ENCODE measurements at places on chromosomes 16 and 17. TPM values are rescaled to one million over a fixed set of nuclear protein-coding genes. Genes with fewer than 3 reads are reported as not detected.

Gene MEIOB
- 1.8 TPM for total RNA-seq

Gene HS3ST3B1
- total RNA-seq, result 1.8 TPM

Gene ITGB4
- total RNA-seq, result 4.4 TPM

Gene ABCC3
- total RNA-seq, result 0.46 TPM

Gene OR1F1
- total RNA-seq, result 0.69 TPM

Gene ZNF785
- total RNA-seq, result 21.2 TPM

Gene MYH2
- under 0.01 TPM for total RNA-seq

Gene ADAD2
- 0.23 TPM for total RNA-seq

Gene KLHDC4
- total RNA-seq, result 21.0 TPM

Gene ZNF689
- 12.0 TPM for total RNA-seq

All from diencephalon (tissue), 1 donor.